Femur (tissue), 1 donor: ENCODE measurements at places on chromosomes 11 and 22.

DNA sequence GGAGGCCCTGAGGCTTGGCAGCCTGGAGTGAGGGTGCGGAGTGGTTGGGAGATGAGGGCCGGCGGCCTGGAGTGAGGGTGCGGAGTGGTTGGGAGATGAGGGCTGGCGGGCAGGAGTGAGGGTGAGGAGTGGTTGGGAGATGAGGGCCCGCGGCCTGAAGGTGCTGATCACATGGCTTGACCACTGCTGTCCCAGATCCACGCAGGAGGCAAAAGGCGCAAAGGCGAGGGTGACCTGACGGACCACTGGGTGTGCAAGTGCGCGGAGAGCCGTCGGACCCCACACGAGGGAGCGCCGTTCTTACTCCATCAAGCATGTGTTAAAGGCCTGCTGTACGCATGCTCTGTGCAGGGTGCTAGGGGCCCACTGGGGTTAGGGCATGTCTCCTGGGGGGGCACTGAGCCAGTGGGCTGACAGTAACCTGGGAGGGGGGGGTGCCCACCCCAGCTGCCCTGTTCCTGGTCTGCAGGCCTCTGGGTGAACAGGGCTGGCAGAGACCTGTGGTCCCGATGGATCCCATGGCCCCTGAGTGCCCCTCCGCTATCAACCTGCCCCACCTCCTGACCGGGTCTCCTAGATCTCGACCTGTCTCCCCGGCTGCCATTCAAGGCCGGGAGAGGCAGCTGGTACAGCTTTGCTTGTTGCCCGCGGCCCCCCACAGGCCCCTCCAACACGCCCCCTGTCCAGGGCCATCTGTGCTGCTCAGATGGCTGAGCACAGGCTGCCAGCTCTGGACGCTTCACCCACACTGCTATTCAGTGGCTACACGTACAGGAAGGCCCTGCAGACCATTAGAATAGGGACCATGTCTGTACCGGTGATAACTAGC, 21.1 kb downstream of the MRGPRD start:
- peak; percentile 40 for DNase-seq

DNA sequence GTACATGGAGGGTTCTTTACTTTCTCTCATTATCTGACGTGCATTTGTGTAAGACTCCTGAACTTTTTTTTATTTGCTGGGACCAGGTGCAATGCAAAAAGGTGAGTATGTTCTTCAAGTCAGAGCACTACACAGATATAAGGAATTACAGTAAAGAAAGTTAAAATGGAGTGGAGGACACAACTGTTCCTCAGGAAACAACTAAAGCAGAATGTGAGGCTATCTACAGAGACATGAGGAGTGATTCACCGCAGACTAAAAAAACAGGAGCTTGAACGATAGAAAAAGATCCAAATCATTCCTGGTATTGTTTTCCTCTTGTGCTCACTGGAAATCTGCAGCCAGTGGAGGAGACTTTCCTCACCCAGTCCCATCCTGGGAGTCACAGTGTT, 106.2 kb downstream of the ABTB2 start:
- DNase-seq: no peak

DNA sequence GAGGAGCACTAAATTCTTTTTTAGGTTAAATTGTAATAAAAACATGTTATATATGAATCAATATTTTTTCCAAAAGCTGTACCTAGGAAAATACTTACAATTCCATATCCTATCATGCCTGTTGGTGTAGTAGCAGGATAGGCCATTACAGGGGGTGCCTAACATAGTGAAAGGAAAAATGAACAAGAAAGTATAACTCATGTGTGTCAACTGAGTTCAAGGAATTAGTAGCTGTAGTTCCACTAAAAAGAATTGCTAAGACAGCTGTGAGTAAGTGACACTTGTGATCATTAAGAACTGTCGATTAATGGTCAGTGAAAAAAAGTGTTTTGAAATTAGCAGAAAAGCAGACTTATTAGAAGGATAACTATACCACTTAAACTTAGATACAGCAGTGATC, 92.4 kb downstream of the PICALM start:
- DNase-seq: no peak

DNA sequence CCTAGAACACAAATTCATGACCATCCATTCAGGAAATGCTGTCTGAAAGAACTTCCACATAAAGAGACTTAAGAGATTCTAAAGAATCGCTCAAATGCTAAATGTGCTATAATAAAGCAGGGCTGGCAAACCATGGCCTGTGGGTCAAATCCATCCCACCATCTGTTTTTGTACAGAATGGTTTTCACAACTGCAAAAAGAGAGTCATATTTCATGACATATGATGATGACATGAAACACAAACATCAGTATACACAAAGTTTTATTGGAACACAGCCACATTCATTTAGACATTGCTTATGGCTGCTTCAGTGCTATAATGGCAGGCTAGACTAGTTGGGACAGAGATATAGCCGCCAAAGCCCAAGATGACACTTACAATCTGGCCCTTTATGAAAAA, 85.1 kb downstream of the RRAS2 start:
- DNase-seq: no peak

GRCh38 chr11:107562647-107563208, 2.8 kb downstream of the ALKBH8 start:
- DNase-seq: no peak

DNA sequence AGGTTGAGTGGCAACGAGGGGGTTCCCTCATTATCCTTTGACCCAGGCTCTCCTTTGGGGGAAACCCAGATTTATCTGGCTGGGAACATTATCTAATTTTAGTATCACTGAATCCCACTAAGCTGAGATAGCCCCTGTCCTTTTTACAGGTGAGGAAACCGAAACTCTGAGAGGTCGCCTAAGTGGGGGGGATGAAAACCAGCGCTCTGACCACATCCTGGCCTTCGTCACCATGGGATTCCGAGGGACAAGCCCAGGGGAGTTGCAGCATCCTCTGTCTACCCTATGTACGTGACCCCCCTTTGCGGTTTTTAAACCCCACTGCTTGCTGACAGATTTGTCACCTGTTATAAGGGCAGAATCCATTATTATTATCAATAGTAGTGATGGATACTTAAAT, 61.0 kb downstream of the ISX start:
- DNase-seq: no peak

DNA sequence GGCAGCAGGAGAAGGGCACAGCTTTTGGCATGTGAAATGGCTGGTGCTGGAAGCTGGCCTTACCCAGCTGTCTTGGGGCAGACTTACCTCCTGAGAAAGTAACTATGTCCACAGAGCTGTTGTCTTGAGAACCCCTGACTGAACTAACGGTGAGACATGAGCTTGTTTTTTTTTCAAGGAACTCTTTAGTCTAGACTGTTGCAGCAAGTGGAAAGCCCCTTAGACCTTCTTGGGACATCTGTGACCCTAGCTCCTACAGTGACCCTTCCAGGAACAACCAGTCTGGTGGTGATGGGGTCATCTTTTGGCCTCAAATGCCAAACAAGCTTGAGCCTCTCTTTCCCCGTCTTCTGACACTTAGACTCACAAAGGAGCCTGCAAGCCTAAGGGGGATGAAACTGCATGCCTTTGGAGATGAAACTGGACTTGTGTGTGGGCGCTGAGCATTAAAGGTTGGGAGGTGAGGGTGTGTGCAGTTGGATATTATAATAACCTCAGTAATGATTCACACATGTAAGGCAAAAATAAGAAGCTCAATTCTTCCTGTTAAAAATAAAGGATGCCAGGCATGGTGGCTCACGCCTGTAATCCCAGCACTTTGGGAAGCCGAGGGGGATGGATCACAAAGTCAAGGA, 35.4 kb downstream of the SDHD start:
- DNase-seq: no peak

GRCh38 chr11:66967670-66968425, 7.3 kb upstream of the C11orf86 start:
- no peak for DNase-seq
